ENCODE measurements at places on chromosomes 1 and 21.

DNA sequence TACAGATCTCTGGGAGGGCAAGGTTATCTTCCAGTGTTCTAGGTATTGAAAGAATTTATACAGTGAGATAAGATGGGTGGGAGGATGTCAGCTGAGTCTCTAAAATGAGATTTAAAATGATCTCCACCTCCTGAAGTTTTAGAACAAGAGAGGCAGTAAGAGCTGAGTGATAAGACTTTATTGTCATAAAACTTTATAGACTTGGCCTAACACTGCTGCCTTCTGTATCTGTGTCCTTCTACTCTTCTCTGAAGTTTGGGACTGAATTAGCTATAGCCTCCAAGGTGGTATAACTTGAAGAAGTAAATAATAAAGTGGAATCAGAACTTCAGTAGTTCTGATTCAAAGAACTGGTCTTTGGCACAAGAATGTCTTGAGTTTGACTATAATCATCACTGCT is 48.3 kb downstream of the SUCO start:
- DNase-seq = no peak

- no peak for DNase-seq
Observed at GRCh38 chr1:92186081-92186480, 31.6 kb upstream of the C1orf146 start.

DNA sequence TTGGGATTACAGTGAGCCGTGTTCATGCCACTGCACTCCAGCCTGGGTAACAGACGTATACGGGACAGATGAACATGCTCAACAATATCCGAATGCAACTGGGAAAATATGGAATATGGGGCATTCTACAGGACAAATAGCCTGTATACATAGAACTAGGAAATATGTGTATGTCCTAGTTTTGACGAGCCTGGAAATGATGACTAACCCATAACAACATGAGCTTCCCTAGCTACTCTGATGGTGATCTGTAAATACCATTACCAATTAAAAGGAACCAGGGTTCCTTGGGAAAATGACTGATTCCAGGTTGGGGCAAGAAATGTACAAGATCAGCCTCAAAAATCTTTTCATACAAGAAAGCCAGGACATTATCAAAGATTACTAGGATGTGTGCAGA is 42.8 kb upstream of the ARTN start:
- no peak for DNase-seq

GRCh38 chr1:205443585-205444299 is 12.1 kb downstream of the BLACAT1 start:
- no peak for DNase-seq

GRCh38 chr1:178544531-178544930 is 31.6 kb downstream of the TEX35 start:
- DNase-seq = no peak

- no peak for DNase-seq
Observed at GRCh38 chr1:225446595-225446960, 18.7 kb upstream of the LBR start.

GRCh38 chr1:55580845-55581332 is 365.7 kb upstream of the USP24 start:
- DNase-seq = no peak

- DNase-seq = no peak
Observed at GRCh38 chr1:57325536-57325935, 98.3 kb downstream of the DAB1 start.

GRCh38 chr1:99590578-99591209 is 55.2 kb upstream of the PALMD start:
- DNase-seq = no peak

DNA sequence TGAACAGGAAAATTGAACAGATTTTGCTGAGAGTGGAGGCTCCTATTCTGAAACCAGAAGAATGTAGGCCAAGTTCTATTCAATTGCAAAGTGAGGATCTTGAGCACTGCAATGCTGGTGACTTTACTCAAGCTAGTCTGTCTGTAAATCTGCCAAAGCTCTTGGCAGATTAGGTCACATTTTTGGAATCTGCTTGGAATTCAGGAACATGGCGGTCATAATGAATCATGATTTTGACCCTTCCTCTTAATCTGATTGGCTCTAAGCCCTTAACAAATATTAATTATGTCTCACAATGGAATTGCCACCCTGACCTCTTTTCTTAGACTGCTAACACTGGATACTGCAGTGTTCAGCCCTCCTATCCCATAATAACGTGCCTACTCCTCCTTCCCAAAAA is 7.2 kb upstream of the GNG12 start:
- DNase-seq = no peak

DNA sequence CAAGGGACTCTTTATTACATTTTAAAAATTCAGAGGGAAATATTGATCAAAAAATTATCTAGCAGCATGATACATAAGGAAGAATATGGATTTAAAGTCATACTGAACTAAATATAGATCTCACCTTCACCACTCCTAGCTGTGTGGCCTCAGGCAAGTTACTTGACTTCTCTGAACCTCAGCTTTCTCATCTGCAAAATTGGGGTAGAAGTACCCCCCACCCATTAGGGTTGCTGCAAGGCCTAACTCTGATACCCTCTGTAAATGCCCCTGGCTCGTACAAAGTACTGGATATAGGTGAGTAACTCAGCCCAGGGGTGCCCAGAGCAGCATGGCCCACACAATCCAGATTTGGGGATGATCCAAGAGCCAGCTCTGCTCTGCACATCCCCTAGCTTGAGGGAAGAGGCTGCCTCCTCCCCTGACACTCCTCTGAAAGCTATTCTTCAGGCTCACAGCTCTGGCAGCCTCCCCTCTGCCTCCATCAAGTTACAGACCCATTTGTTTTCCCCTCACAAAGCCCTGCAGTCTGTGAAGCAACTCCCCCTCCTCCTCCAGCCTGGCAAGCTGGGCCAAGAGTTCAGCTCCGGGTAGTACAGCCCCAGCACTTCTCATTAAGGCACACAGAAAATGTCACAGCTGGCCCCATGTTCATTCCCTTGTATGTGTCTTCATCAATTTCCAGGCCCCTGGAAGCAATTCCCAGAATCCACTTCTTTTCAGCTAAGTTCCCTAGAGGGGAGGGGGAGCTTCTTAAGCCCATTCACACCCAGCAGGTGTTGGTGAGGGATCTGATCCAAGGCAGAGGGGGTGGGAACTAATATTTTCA is 143.7 kb downstream of the PLPP3 start:
- no peak for DNase-seq

GRCh38 chr1:6423321-6423999 is 1.1 kb upstream of the ESPN start:
- no peak for DNase-seq

- DNase-seq = no peak
Observed at GRCh38 chr1:115545791-115546733, 95.7 kb upstream of the VANGL1 start.

- DNase-seq = no peak
Observed at GRCh38 chr1:245046315-245046714, 108.5 kb upstream of the KIF26B start.

DNA sequence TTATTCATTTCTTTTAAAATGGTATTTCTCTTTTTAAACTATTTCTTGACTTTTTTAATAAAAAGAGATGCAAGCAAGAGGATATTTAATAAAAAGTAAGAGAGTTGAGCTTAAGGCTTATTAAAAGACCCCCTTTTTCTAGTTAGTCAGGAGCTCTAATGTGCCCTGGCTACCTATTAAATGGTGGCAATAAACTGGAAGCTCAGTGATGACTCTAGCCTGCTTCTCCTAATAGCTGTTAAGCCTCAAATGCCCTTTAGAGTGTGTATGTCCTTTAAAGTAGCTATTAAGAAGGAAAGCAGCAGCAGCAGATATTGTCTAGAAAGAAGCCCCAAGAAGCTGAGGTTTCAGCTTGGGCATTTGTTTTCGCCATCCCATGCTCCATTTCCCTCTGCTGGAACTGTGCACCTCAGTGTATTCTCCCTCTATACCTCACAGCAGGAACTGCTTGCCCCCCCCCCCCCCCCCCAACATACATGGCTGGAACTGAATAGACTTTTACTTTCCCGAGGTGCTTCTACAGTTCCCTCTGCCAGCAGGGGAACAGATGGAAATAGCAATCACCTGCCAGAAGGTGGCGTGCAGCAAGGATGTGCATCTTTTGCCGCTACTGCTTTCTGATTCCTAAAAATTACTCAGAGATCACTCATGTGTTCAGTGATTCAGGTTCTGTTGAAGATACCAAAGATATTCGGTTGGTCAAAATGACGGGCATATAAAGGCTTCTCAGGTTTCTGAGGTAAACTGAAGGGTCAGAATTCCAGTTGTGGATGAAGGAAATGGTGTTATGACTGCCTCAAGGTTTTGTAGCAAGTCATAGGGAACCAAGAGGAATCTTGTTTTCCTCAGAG is 2.5 kb downstream of the RGS4 start:
- no peak for DNase-seq
